ENCODE measurements at places on chromosomes 11 and 22.

GRCh38 chr22:50171319-50171964 is 911 bp downstream of the PANX2 start:
- no peak for DNase-seq

- no peak for DNase-seq
Measured at GRCh38 chr11:116643521-116643920, 129.3 kb downstream of the BUD13 start.

- no peak for DNase-seq
Measured at GRCh38 chr11:121138259-121138658, 37.2 kb downstream of the TECTA start.

- no peak for DNase-seq
Measured at GRCh38 chr11:18700375-18700774, 1.8 kb downstream of the TMEM86A start.

DNA sequence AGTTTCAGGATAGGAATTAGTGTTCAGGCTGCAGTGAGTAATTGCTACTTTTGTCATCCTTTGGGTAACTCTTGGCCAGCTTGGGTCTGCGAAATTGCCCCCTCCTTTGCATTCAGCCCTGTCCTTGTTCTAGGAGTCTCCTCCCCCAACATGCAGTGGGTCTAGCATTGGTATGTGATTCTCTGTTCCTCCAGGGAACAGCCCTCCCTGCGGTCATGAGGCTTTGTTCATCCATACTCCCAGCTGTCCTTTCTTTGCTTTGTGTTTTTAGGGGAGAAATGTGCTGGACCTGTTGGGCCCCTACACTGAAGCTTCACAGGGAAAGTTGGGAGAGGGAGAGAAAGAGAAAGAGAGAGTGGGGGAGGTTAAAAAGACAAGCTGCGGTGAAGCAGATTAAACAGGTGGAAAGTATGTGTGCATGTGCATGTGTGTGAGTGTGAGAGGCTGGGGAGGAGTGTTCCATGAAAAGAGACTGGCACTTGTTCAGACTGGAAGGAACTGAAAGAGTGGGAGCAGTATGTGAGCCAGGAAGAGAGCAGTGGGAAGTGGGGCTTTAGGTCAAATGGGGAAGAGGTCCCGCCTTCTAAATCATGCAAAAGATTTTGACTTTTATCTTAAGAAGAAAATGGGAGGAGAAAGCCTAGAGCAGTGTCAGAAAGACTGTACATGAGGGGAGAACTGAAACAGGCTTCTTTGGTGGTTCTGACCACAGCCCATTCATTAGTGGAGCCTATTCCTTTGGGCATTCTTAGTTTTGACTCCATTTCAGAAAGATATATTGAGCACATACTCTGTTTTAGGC is 17.9 kb upstream of the SESN3 start:
- no peak for DNase-seq

Data from GM12891 (cell line).